Midbrain (tissue), 1 donor: ENCODE measurements at places on chromosomes 12 and 14.

DNA sequence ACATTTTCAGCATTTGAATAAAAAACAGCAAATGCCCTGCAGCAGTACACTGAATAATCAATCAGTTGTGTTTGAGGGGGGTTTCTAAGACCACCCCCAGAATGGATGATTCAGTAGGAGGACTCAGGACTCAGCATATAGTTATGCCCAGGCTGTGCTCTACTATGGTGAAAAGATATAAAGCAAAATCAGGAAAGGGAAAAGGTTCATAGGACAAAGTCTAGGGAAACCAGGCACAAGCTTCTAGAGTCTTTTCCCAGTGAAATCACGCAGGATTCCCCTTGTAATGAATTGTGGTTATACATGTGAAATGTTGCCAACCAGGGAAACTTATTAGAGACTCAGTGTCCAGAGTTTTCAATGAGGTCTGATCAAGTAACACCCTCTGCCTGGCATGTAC lies 25.0 kb upstream of the SLC17A8 start:
- DNase-seq = no peak

- no peak for DNase-seq
Measured at GRCh38 chr14:65821224-65821753, 408.8 kb downstream of the FUT8 start.

DNA sequence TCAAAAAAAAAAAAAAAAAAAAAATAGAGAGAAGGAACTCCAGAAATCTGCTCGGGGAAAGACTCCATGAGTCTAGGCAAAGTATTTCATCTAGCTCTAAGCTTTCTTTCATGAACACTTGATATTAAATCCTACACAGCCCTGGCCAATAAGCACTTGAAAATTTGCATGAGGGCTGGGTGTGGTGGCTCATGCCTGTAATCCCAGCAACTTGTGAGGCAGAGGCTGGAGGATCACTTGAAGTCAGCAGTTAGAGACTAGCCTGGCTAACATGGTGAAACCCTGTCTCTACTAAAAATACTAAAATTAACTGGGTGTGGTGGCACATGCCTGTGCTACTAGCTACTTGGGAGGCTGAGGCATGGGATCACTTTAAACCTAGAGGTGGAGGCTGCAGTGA lies 13.1 kb upstream of the METAP2 start:
- no peak for DNase-seq

DNA sequence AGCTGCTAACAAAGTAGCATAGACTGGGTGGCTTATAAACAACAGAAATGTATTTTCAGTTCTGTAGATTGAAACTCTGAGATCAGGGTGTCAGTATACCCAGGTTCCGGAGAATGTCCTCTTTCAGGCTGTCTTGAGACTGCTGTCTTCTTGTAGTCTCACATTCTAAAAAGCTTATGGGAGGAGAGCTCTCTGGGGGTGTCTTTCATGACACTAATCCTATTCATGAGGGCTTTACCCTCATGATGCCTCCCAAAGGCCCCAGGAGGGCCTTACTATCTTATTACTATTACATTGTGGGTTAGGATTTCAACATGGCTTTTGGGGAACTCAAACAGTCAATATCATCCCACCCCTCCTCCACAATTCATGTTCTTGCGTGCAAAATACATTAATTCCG lies 94.3 kb downstream of the AEBP2 start:
- DNase-seq = no peak
